Naive thymus-derived CD4-positive, alpha-beta T cell (primary cell): ENCODE measurements at places on chromosomes 12 and 14.
A peak's percentile ranks its signal among the peaks of the same experiment; 100 is the strongest.

DNA sequence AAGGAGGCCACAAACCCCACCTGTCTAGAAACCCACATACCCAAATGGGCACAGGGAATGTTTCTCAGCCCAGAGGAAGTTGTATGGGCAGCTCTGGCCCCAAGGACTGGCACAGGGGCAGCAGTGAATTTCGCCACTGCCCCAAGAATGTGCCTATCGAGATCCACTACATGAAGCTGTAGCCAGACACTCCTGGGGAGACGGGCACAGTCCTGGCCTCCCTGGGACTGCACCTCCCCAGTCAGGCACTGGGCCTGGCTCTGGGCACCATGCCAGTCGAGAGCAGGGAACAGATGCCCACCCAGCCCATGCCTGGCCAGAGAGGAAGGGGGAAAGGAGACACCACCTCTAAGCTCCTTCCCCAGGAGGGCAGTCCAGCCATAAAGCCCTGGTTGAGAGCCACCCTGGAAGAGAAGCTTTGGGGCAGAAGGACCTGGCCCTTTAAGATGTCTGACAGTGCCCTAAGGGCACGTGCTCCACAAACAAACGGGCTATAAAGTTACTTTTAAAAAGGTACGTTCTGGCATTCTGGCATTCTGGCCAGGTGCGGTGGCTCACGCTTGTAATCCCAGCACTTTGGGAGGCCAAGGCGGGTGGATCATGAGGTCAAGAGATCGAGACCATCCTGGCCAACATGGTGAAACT is 8.4 kb downstream of the ADCY6 start:
- no peak for DNase-seq

- DNase-seq, result no peak
These were observed 6.0 kb upstream of the UBC start for GRCh38 chr12:124920353-124920935.

- no peak for DNase-seq
These were observed 124.3 kb downstream of the BBS10 start for GRCh38 chr12:76223869-76224268.

- no peak for DNase-seq
These were observed 71.9 kb downstream of the DYRK2 start for GRCh38 chr12:67720351-67720856.

- peak; percentile 47 for DNase-seq
These were observed 3.7 kb downstream of the ABHD12B start for GRCh38 chr14:50875359-50876070.

DNA sequence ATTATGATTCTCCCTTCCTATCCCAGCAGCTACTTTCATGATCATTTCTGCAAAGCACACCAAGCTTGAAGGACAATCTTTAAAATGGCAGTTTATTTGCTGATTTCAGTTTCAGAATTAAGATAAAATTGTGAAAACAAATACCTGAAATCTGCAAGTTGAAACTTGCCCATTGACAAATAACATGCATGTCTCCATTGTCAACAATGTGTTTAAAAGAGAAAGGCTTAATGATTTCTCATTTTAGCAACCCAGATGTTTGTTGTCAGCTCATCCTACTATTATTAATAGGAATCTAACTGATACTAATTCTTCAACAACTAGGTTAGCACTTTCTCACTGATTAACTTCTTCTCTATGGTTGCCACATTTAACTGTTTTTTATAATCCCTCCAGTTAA is 474.6 kb downstream of the PRKD1 start:
- no peak for DNase-seq

GRCh38 chr12:28569698-28570411 is 379.6 kb downstream of the CCDC91 start:
- no peak for DNase-seq

- DNase-seq, result no peak
These were observed 85.5 kb downstream of the PRICKLE1 start for GRCh38 chr12:42504049-42504448.

DNA sequence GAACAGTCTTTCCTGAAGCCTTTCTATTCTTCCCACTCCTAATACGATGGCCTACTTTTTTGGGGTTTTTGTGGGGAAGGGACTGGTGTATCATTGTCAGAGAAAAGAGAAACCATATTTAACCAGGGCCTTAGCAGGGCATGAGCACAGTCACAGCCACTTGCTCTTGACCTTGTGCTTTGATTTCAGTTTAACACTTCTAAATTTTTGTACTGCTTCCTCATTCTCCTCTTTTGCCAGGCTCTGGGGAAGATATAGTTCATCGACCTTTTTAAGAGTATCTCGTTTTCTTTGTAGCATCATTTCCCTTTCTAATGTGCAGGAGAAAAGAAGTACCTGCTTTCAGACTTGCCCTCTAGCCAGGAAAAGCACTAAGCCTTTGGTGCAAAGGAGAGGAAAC is 2.2 kb downstream of the ZBTB1 start:
- DNase-seq, result no peak

GRCh38 chr12:75953312-75953906 is 78.2 kb downstream of the PHLDA1 start:
- DNase-seq, result no peak

DNA sequence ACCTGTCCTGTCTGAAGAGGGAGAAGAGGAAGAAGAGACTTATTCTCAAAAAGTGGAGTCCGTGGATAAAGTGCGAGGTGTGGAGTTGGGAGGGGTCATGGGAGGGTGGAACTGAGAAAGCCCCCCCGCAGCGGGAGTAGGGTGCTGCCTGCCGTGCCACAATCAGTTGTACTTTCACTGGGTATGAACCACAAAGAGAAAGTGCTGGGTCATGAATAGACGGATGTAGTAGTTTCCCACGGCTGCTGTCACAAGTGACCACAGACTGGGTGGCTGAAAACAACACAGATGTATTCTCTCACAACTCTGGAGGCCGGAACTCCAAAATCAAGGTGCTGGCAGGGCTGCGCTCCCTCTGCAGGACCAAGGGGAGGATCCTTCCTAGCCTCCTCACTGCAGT is 5.5 kb downstream of the DNAH10 start:
- no peak for DNase-seq

- DNase-seq, result no peak
These were observed 31.2 kb upstream of the DYNC1H1 start for GRCh38 chr14:101933209-101933608.

GRCh38 chr12:116194935-116195431 is 82.5 kb downstream of the MED13L start:
- peak; percentile 47 for DNase-seq
